ENCODE measurements at places on chromosomes 2 and 18. TPM values are rescaled to one million over a fixed set of nuclear protein-coding genes. Genes with fewer than 3 reads are reported as not detected.

GRCh38 chr2:196275646-196276352, 104.4 kb upstream of the STK17B start:
- DNase-seq, result no peak

GRCh38 chr2:54864727-54865126, 141.3 kb downstream of the EML6 start:
- no peak for DNase-seq

GRCh38 chr2:29485631-29486030, 370.4 kb downstream of the CLIP4 start:
- no peak for DNase-seq

- DNase-seq, result no peak
Measured at GRCh38 chr18:36402765-36403396, 105.4 kb downstream of the FHOD3 start.

DNA sequence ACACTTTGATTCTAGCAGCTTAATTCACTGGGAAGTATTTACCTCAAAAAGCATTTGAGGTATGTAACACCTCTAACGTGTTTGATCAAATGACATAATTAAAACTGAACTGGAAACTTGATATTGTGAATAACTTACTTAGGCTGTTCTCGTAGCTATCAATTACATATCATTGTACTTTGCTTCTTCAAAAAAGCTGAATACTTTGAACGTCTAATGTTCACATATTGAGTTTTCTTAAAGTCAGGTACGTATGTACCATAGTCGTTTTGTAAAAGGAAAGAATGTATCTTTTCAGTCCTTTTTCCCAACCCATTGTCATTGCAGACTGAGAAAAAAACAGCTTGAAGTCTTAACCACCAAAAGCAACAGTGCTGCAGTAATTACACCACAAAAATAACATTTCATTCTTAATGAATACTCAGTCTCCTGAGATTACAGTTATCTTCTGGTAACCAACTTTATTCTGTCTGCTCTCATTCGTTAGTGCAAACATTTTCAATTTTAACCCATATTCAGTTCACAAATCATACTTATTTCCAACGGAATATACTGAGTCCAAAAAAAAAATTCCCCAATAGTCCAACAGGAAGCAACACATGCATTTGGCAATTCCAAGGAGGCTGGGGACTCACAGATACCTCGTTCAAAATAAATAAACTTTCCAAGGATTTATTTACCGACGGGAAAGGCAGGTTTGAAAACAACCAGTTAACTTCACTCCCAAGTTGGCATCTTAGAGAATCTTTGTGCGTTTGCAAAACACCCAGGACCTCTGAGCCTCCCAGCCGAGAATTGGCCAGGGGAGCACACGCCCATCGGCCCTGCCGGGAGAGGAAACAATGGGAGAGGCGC, 1.1 kb downstream of the CHN1 start:
- DNase-seq, result no peak

GRCh38 chr18:77524909-77525308, 275.3 kb downstream of the GALR1 start:
- no peak for DNase-seq

- DNase-seq, result no peak
Measured at GRCh38 chr2:108013305-108013704, 27.0 kb downstream of the SLC5A7 start.

DNA sequence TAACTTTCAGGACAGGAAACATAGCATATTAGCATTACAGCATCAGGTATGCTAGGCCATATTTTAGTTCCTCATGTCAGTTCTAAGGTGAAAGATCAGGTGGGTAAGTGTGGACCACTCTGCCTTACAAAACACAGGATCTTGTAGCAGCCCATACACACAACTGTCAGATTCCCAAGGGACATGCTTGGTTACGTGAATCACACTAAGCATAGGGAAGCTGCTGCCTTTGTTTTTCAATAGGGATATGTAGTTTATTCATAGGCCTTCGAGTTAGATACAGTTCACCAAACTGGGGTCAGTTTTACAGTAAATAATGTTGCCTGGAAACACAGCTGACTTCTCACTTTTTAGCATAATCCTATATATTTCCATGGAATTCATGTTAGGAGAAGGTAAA, 116.1 kb upstream of the OTX1 start:
- DNase-seq, result no peak

- DNase-seq, result no peak
Measured at GRCh38 chr18:32308493-32309120, 118.8 kb downstream of the MEP1B start.

DNA sequence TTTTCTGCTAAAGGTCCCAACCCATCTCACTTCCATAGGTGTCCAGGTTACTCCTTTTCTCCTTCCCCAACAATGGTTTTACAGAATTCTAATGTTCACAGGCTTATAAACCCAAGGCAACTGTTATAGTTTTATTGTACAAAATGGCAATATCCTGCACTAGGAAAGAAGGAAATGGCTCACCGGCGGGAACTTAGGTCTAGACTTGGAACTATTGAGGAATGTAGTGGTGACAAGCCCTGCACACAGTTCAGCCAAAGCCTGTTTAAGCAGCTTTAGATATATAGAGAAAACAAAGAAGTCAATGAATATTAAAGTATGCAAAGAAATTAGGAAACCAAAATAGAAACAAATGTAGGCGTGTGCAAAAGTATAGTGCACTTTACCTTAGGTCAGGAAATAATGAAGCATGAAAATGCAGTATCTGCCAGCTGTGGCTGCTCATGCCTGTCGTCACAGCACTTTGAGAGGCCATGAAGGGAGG, 22.7 kb upstream of the KCNG3 start:
- no peak for DNase-seq

DNA sequence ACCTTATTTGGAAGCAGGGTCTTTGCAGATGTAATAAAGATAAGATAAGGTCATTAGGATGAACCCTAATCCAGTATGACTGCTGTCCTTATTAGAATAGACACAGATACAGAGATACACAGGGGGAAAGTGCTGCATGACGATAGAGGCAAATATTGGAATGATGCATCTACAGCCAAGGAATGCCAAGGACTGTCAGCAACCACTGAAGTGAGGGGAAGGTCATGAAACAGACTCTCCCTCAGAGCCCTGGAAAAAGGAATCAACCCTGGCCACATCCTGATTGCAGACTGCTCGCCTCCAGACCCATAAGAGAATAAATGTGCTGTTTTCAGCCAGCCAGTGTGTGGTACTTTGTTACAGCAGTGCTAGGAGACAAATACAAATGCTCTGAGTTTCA, 14.8 kb downstream of the TMEM237 start:
- DNase-seq, result no peak

- DNase-seq, result no peak
Measured at GRCh38 chr18:79531386-79531785, 135.7 kb downstream of the NFATC1 start.

- no peak for DNase-seq
Measured at GRCh38 chr18:42229211-42230210, 274.5 kb downstream of the PIK3C3 start.

DNA sequence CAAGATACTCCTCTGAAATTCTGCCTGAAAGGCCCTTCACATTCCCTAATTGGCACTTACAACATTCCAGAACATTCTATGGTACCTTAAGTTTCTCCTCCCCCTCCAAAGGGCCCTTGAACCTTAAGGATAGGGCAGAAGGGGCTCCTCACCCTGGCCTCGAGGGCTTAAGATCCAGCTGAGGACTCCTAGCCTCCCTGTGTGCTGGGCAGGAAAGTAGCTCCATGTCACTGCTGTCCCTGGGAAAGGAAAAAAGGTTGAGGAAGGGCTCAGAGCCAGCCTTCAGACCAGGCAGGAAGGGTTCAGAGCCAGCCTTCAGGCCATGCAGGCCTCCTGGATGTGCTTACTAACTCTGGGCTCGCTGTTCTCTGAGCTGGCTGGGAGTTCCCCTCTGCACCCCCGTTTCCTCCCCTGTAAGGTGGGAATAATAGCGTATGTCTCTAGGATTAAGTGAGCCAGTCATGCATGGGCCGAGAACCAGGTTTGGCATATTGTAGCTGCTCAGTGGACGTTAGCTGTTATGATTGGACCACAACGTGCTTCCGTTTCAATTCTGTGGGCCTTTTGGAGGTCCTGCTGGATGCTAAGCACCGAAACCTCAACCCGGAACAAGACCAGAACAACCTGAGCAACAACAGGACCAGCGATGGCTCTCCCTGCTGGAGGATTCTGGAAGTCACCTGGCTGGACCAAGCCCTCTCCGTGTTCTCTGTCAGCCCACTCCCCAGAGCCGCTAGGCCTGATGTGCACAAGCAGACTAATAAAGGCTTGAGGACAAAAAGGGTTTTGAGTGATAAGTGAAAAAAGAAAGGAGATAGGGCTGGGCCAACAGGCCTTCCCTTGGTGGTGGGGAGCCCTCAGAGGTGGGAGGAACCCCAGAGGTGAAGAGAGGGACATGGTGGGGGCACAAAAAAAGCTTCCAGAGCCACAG, 1.0 kb upstream of the B3GNT7 start:
- DNase-seq, result no peak

DNA sequence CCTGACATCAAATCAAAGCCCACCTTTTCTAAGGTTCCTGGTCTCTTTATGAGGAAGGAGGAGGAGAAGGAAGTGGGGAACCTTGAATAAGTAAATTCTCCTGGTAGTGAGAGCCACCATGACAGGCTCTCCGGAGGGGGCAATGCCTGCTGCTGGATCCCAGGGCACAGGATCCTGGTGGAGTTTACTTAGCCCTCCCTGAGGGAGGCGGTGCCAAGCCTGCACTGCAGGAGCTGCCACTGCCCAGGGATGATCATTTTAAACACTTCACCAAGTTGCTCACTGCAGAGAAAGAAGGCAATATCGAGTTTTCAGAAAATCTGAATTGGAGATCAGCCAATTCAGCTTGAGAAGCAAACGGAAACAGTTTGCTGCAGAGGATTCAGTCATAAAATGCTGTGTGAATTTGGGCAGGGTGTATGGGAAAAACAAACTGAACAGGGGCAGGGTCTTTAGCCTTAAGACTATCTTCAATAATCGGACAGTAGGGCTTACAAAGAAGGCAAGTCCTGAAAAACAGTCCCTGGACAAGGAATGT, 200.7 kb downstream of the RAD51AP2 start:
- no peak for DNase-seq

- no peak for DNase-seq
Measured at GRCh38 chr2:210795506-210795905, 239.1 kb downstream of the CPS1 start.

GRCh38 chr2:140667203-140667602, 1463.6 kb downstream of the LRP1B start:
- no peak for DNase-seq

GRCh38 chr2:86608832-86609410, 14.7 kb downstream of the RNF103 start:
- no peak for DNase-seq

DNA sequence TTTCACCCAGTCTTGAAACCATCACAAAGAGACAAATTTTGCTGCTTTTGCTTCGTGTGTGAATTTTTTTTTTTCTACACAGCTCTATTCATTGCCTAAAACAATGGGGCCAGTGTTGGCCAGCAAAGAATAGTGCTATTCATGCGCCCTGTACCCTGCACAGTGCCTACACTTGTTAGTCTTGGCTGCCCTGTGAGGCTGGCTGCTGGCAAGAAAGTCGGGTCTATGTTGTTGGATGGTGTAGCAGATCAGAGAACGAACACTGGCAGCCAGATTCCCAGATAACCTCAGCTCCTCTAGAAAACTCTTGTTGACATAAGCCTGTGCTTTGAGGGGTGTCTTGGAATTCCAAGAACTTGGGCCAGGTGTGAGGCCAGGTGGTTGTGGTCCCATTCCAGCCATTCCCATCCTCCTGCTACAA, 455.7 kb upstream of the TCF4 start:
- DNase-seq, result no peak

- no peak for DNase-seq
Measured at GRCh38 chr2:12764849-12765605, 48.3 kb downstream of the TRIB2 start.

GRCh38 chr2:61151436-61151835, 10.6 kb upstream of the C2orf74 start:
- DNase-seq, result no peak

LRP2 gene
- polyA plus RNA-seq, result 232 TPM

STRN gene
- 19.9 TPM for polyA plus RNA-seq

RAPGEF4 gene
- polyA plus RNA-seq, result 13.0 TPM

RIT2 gene
- polyA plus RNA-seq, result 0.10 TPM

CPLX4 gene
- 0.07 TPM for polyA plus RNA-seq

RNU2-63P gene
- polyA plus RNA-seq, result not detected

OSR1 gene
- 4.4 TPM for polyA plus RNA-seq

C2orf42 gene
- 16.3 TPM for polyA plus RNA-seq

RAD51AP2 gene
- 0.19 TPM for polyA plus RNA-seq

ABCB11 gene
- 0.09 TPM for polyA plus RNA-seq

AGAP1 gene
- 20.5 TPM for polyA plus RNA-seq

CYP26B1 gene
- 11.2 TPM for polyA plus RNA-seq

CROCC2 gene
- polyA plus RNA-seq, result 0.04 TPM

GYPC gene
- 63.5 TPM for polyA plus RNA-seq

AMER3 gene
- polyA plus RNA-seq, result not detected

SLC14A1 gene
- polyA plus RNA-seq, result 5.2 TPM

Data from renal pelvis (tissue), 12 donors.